ENCODE measurements at places on chromosomes 11 and 22. TPM values are rescaled to one million over a fixed set of nuclear protein-coding genes. Genes with fewer than 3 reads are reported as not detected.

The OR51B6 gene
- not detected for polyA plus RNA-seq

The IGF2 gene
- polyA plus RNA-seq = 0.14 TPM

The OR8D4 gene
- polyA plus RNA-seq = not detected

The RNF169 gene
- polyA plus RNA-seq = 0.43 TPM

The TM7SF2 gene
- polyA plus RNA-seq = 17.1 TPM

The SPINDOC gene
- polyA plus RNA-seq = not detected

The SYT7 gene
- 18.3 TPM for polyA plus RNA-seq

The TAF1D gene
- polyA plus RNA-seq = 64.9 TPM

All from Purkinje cell (primary cell).